ENCODE measurements at places on chromosomes 4 and X. TPM values are rescaled to one million over a fixed set of nuclear protein-coding genes. Genes with fewer than 3 reads are reported as not detected.

ATP2B3 gene
- not detected for total RNA-seq

DNA sequence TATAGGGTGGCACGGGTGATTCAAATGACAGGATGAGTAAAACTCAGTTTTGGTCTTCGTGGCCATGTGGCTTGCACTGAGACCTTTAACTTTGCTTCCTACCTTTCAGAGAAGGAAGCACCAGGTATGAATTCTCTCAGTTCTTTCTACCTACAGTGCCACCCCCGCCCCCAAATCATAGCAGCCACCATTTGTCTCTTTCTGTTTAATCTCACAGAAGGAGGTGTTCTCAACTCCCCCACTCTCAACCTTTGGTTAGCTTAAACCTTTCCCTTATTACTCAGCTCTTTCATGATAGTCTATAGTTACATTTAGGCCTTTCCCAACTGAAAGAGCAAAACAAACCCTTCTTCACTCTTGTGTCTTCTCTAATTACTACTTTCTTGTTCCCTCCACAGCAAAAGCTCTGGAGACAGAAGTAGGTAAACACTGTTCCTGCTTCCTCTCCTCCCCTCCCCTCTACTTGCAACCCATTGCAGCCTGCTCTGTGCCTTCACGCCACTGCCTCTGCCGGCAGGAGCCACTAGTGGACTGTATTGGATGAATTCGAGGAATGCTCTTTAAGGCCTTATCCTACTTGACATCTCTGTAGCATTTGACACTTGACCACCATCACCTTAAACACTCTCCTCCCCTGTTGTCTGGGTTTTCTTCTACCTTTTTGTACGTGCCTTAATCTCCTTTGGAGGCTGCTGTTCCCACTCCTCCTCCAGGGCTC lies 123.7 kb downstream of the AFF1 start:
- H3K27me3 ChIP-seq, result no peaks in the 10 kb centered on the region
- no peak overlapping the region for H3K27ac ChIP-seq
- peaks cover 5% of the 10 kb centered on the region for H3K4me1 ChIP-seq
- H3K36me3 ChIP-seq, result peaks cover 4% of the 10 kb centered on the region
- H3K4me3 ChIP-seq, result no peak overlapping the region
- DNase-seq, result no peak

DNA sequence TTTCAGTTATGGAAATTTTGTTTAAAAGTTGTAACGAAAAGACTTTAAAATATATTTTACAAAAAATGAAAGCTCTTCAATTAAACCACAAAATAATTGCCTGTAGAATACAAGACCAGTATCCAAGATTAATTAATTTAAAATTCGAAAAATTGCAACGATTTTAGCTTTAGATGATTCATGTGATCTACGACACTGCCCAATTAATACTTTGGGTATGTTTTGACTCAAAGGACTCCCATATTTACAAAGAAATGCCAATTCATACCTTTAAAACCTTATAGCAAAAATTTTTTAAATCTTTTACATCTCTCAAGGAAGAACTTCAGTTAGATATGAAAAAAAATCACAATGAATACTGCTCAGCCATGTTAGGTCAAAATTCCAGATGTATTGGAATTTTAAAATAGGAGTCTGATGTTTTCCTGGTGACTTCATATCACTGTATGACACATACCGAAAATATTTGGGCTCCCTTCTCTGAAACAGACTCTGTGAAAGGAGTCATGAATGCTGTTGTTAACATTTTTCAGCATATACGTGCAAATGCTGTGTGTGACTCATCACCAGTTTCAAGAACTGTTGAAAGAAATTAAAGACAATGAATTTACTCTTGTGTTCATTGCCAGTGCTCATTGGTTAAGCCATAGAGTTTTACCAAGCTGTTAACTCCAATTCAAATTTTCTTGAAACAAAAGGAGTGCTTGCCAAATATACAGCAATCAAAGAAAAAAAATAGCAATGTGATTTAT lies 13.8 kb upstream of the SMS start:
- no peak for DNase-seq
- no peak overlapping the region for H3K4me3 ChIP-seq
- no peaks in the 10 kb centered on the region for H3K4me1 ChIP-seq
- H3K36me3 ChIP-seq, result no peaks in the 10 kb centered on the region

DNA sequence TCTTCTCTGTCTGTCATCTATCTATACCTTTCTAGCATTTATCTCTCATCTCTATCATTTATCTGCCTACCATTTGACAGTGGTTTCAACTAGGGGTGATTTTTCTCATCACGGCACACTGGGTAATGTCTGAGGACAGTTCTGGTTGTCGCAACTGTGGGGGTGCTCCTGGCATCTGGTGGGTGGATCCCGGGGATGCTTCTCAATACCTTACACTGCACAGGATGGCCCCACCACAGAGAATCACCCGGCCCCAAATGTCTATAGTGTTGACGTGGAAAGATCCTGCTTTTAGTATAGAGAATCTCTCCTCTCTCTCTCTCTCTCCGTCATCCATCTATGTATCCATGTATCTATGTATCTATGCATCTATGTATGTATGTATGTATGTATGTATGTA lies 7.2 kb downstream of the P2RY8 start:
- no peak overlapping the region for H3K27ac ChIP-seq
- no peak overlapping the region for H3K4me3 ChIP-seq
- peaks cover 50% of the 10 kb centered on the region for H3K4me1 ChIP-seq
- DNase-seq, result no peak
- H3K27me3 ChIP-seq, result no peaks in the 10 kb centered on the region
- peaks cover 41% of the 10 kb centered on the region for H3K36me3 ChIP-seq

DNA sequence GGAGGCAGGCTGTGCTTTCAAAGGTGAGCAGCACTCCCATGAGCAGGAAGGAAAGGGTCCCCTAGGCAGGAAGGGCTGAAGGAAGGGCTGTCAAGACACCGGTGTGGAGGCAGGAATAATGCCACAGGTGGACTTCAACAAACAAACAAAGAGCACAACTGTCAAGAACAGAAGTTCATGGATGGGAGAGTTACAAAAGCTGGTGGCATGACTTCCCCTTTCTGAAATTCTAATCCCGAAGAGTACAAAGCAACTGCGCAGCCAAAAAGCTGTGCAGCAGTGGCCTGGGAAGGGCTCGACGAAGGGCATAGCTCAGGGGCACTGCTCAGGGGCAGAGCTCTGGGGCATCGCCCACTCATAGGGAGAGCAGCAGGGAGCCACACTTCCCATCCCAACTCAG lies 582.3 kb upstream of the DIPK2B start:
- DNase-seq, result no peak
- H3K27me3 ChIP-seq, result no peaks in the 10 kb centered on the region
- no peak overlapping the region for H3K27ac ChIP-seq
- no peaks in the 10 kb centered on the region for H3K4me1 ChIP-seq
- H3K36me3 ChIP-seq, result no peaks in the 10 kb centered on the region

- no peaks in the 10 kb centered on the region for H3K27me3 ChIP-seq
- H3K4me1 ChIP-seq, result no peaks in the 10 kb centered on the region
- H3K4me3 ChIP-seq, result no peak overlapping the region
- no peak overlapping the region for H3K27ac ChIP-seq
These were observed 213.3 kb upstream of the MAB21L2 start for GRCh38 chr4:150368667-150369066.

DNA sequence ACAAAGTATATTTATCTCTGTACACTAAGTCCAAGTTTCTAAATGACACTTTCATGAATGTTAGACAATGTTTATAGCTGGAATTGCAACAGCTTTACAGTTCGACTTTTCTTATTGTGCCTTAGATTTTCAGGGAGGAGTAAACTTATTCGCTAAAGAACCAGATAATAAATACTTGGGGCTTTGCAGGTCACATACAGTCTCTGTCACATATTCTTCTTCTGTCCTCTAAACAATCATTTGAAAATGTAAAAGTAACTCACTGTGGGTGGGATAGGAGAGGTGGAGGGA lies 132.6 kb downstream of the SPRY1 start:
- no peak overlapping the region for H3K27ac ChIP-seq
- no peak for DNase-seq
- no peaks in the 10 kb centered on the region for H3K36me3 ChIP-seq
- H3K4me3 ChIP-seq, result no peak overlapping the region

- H3K27ac ChIP-seq, result no peak overlapping the region
- H3K36me3 ChIP-seq, result no peaks in the 10 kb centered on the region
- peaks cover 6% of the 10 kb centered on the region for H3K27me3 ChIP-seq
These were observed 57.3 kb upstream of the SHISA3 start for GRCh38 chr4:42339935-42340406.

DNA sequence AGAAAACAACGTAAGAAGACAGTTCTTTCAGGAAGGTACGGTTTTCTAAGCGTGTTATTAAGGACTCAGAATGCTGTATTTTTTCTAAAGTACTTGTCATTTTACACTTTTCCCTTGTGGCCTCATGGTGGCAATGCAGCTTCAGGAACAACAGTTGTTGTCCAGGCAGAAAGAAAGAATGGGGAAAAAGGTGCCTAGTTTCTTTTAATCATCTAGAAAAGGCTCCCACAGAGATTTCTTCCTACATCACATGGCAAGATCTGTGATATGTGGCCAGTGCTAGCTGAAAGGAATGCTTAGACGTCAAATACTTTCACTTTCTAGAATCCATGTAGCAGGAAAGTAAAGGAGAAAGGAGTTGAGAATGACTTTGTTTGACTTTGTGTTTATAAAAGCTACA lies 49.0 kb upstream of the TRAM1L1 start:
- DNase-seq, result no peak
- no peaks in the 10 kb centered on the region for H3K4me1 ChIP-seq
- H3K4me3 ChIP-seq, result no peak overlapping the region
- H3K36me3 ChIP-seq, result no peaks in the 10 kb centered on the region
- H3K27me3 ChIP-seq, result no peaks in the 10 kb centered on the region

MAP3K15 gene
- total RNA-seq, result 0.23 TPM

GRCh38 chr4:17447675-17448298 lies 64.1 kb downstream of the QDPR start:
- no peaks in the 10 kb centered on the region for H3K36me3 ChIP-seq
- H3K4me3 ChIP-seq, result no peak overlapping the region
- no peaks in the 10 kb centered on the region for H3K27me3 ChIP-seq
- no peak overlapping the region for H3K27ac ChIP-seq
- H3K4me1 ChIP-seq, result no peaks in the 10 kb centered on the region

DNA sequence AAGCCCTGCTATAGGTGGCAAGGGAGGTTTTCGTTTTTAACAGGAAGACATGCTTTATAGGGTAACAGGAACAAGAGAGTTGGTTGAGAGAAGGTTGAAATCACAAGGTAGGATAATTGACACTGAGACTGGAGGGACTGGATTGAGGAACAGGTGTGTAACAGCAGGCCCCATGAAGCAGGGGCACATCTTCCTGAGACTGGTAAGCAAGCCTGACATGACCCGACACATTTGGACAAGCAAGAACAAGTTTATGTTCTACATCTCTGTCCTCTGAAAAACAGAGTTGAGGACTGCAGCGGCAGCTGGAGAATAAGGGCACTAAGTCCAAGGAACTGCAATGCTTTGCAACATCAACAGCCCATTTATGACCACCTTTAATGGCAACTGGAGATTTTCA lies 5.2 kb downstream of the RPS4X start:
- no peak for DNase-seq
- H3K36me3 ChIP-seq, result peaks cover 67% of the 10 kb centered on the region
- H3K27ac ChIP-seq, result no peak overlapping the region
- H3K27me3 ChIP-seq, result no peaks in the 10 kb centered on the region

UGT2B17 gene
- total RNA-seq, result 0.35 TPM

TMEM35A gene
- total RNA-seq, result not detected

KLKB1 gene
- 2.9 TPM for total RNA-seq

DNA sequence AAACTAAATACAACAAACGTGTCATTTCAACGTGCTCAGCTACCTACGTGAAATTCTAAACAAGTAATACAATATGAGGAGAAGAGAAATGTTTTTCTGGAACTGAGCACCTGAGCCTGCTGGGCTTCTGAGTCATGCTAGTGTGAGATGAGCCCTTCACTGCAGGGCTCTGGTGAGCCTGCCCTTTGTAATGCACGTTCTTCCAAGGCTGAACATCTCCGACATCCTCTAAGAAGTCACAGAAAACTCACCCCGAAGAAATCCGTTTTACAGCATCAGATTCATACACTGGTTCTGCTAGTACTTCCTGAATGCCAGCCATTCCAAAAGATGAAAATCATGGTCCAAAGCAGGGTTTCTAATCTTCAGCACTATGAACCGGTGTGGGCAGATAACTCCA lies 157.1 kb downstream of the AMELX start:
- H3K27me3 ChIP-seq, result no peaks in the 10 kb centered on the region
- no peak overlapping the region for H3K27ac ChIP-seq
- H3K36me3 ChIP-seq, result no peaks in the 10 kb centered on the region
- H3K4me3 ChIP-seq, result no peak overlapping the region
- no peaks in the 10 kb centered on the region for H3K4me1 ChIP-seq

PDE6B gene
- total RNA-seq, result 21.7 TPM

LIN54 gene
- total RNA-seq, result 16.8 TPM

Measured in T-cell (primary cell).